ENCODE measurements at places on chromosomes 12 and 14. TPM values are rescaled to one million over a fixed set of nuclear protein-coding genes. Genes with fewer than 3 reads are reported as not detected.

GRCh38 chr14:78705989-78706388, 535.8 kb downstream of the NRXN3 start:
- no peak overlapping the region for H3K4me3 ChIP-seq
- no peaks in the 10 kb centered on the region for H3K36me3 ChIP-seq
- no peaks in the 10 kb centered on the region for H3K4me1 ChIP-seq
- DNase-seq = no peak
- H3K27ac ChIP-seq = no peak overlapping the region
- no peaks in the 10 kb centered on the region for H3K27me3 ChIP-seq

DNA sequence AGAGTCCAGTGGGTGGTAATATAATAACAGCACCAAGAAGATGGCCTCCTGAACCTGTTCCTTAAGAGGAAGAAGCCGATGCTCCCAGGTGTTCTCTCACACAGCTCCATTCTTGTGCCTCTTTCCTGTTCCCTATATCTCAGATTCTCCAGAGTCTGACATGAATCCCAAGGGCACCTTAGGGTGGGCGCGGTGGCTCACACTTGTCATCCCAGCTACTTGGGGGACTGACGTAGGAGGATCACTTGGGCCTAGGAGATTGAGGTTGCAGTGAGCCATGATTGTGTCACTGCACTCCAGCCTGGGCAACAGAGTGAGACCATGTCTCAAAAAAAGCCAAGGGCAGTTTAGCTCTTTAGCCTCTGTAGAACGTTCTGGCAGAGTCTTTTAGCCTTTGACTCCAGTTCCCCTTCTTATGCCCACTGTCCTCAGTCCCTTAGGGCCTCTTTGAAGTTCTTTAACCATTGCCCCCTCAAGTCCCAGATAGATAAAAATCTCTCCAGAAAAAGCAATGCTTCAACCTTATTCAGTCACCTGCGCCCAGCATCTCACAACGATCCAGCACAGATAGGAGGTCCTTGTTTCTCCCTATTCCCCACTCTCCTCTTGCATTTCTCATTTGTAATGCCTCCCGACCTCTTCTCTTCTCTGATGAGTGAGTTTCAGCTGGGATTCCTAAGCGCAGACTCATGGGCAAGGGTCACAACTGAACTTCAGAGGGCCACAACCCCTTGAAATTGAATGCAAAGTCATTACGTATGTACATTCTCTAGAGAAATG, 4.7 kb downstream of the CCDC184 start:
- H3K36me3 ChIP-seq = no peaks in the 10 kb centered on the region
- H3K4me3 ChIP-seq = no peak overlapping the region
- H3K4me1 ChIP-seq = peaks cover 14% of the 10 kb centered on the region
- peaks cover 50% of the 10 kb centered on the region for H3K27me3 ChIP-seq
- DNase-seq = no peak

DNA sequence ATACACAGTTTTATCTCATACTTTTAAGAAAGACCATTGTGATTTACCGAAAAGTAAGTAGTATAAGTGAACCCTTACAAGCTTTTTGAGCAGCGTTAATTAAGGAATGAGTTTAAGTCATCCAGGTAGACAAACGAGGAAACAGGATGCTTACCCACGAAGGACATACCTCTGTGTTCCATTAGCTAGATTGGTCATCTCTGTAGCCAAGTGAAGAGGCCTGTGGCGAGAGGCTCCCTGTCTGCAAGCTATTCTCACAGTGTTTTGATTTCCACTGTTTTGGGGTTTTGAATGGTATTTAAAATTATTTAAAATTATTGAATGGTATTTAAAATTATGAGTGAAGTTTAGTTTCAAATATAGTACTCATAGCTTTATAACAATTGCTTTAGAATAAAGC, 342.1 kb upstream of the RGS6 start:
- no peak overlapping the region for H3K27ac ChIP-seq
- no peak overlapping the region for H3K4me3 ChIP-seq
- DNase-seq = no peak
- no peaks in the 10 kb centered on the region for H3K27me3 ChIP-seq
- peaks cover 49% of the 10 kb centered on the region for H3K4me1 ChIP-seq

DNA sequence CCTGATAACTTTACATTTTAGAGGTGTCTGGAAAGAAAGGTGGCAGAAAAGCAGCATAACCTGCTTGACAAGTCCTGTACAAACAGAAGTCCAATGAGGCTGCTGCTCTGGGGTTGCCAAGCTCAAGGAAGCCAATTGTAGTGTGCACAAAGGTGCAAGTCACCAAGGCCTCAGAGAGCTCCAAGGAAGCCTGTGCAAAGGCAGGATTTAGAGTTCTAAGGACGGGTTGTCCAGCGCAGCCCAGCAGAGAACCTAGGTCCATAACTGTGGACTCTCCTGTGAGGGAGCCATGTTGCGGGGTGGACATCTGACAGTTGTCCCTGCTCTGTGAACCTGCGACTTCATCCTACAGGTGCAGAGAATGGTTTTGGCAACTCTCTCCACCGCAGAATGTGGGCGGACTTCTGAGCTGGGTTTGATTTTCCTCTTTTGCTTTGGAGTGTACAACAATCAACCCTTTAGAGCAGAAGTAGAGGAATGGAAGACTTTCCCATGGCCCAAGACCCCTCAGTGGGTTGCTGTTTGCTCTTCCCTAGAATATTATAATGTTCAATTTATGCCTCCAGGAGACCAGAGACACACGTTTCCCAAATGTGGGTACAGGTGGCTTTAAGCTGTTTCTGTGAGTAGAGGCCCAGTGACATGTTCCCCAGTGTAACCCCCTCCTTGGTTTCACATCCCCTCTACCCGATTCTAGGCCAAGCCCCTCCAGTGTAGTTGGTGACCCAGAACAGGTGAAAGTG, 81.0 kb downstream of the ETV6 start:
- no peak overlapping the region for H3K4me3 ChIP-seq
- no peaks in the 10 kb centered on the region for H3K36me3 ChIP-seq
- no peaks in the 10 kb centered on the region for H3K27me3 ChIP-seq
- H3K4me1 ChIP-seq = peaks cover 68% of the 10 kb centered on the region
- peak overlapping the region; percentile 84 for H3K27ac ChIP-seq

Gene NGB
- 0.53 TPM for polyA plus RNA-seq

Gene TMCC3
- 2.1 TPM for polyA plus RNA-seq

Gene TPPP2
- polyA plus RNA-seq = not detected

DNA sequence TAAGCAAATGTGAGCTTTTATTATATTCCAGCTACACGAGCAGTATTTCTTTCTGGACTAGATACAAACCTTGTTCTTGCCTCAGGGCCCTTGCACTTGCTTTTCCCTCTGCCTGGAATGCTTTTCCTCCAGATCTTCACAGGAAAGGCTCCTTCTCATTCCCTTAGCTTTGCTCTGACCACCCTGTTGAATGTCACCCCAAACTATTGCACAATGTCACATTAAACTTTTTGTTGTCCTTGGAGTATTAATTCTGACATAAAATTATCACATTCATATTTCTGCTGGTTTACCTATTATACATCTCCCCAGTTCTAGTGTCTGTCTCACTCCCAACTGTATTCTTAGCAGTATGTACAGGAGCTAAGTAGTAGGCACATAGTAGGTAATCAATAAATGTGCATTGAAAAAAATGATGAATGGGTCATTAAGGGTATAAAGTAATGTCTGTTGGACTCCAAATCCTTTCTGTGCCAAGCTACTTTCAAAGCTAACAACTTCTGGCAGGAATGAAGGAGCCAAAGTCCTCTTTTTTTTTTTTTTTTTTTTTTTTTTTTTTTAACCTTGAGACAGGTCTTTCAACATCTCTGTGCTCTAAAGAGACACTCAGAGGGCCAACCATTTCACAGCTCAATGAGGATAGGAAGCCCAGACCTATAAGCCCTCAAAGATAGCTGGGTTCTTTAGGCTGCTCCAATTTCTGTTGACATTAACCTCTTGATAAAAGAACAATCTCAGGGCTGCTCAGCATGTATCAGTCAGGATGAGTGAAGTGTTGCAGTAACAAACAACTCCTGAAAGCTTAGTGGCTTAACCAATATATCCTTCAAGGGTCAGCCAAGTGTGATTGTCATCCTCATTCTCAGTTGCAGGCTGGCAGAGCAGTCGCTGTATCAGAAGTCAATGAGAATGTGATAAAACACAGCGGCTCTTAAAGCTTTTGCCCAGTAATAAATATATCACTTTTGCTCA, 424.4 kb upstream of the TBX3 start:
- H3K27ac ChIP-seq = no peak overlapping the region
- H3K27me3 ChIP-seq = no peaks in the 10 kb centered on the region
- DNase-seq = no peak
- no peaks in the 10 kb centered on the region for H3K36me3 ChIP-seq
- peaks cover 5% of the 10 kb centered on the region for H3K4me1 ChIP-seq

GRCh38 chr12:124398578-124399227, 103.8 kb downstream of the RFLNA start:
- H3K4me3 ChIP-seq = no peak overlapping the region
- DNase-seq = peak; percentile 48
- H3K36me3 ChIP-seq = peaks cover 62% of the 10 kb centered on the region
- peak overlapping the region; percentile 90 for H3K27ac ChIP-seq
- peaks cover 81% of the 10 kb centered on the region for H3K4me1 ChIP-seq

DNA sequence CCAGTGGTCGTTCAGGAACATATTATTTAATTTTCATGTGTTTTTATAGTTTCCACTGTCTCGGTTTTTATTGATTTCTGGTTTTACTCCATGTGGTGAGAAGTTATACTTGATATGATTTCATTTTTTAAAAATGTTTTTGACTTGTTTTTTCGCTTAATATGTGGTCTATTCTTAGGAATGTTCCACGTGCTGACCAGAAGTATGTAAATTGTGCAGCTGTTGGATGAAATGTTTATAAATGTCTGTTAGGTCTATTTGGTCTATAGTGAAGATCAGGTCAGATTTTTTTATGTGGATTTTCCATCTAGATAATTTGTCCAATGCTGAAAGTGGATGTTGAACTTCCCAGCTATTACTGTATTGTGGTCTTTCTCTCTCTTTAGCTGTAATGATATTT, 433.8 kb upstream of the MIS18BP1 start:
- H3K4me3 ChIP-seq = no peak overlapping the region
- H3K4me1 ChIP-seq = no peaks in the 10 kb centered on the region
- H3K36me3 ChIP-seq = no peaks in the 10 kb centered on the region
- DNase-seq = no peak
- H3K27ac ChIP-seq = no peak overlapping the region

DNA sequence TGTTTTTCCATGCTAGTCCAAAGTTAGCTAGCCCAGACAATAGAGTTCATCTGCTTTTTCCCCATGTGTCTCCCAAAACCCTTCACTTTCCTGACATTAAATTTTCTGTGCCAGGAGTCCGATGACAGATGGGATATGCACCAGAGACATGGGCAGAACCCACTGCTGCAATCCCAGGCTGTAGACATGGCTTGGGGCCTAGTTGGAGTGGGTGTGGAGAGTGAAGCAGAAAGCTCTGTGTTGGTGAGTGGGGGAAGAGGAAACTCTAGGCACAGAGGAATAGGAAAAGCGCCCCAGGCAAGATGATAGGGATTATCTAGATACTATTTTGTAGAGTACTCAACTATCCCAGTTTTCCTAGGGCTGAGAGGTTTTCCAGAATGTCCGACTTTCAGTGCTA, 4.8 kb upstream of the KRT74 start:
- H3K27me3 ChIP-seq = peaks cover 1% of the 10 kb centered on the region
- no peak overlapping the region for H3K27ac ChIP-seq
- H3K4me1 ChIP-seq = no peaks in the 10 kb centered on the region
- no peaks in the 10 kb centered on the region for H3K36me3 ChIP-seq
- no peak for DNase-seq
- H3K4me3 ChIP-seq = no peak overlapping the region

- H3K4me3 ChIP-seq = no peak overlapping the region
- DNase-seq = no peak
- no peaks in the 10 kb centered on the region for H3K27me3 ChIP-seq
- no peaks in the 10 kb centered on the region for H3K4me1 ChIP-seq
- no peak overlapping the region for H3K27ac ChIP-seq
Measured at GRCh38 chr12:31558521-31558920, 32.4 kb downstream of the DENND5B start.

DNA sequence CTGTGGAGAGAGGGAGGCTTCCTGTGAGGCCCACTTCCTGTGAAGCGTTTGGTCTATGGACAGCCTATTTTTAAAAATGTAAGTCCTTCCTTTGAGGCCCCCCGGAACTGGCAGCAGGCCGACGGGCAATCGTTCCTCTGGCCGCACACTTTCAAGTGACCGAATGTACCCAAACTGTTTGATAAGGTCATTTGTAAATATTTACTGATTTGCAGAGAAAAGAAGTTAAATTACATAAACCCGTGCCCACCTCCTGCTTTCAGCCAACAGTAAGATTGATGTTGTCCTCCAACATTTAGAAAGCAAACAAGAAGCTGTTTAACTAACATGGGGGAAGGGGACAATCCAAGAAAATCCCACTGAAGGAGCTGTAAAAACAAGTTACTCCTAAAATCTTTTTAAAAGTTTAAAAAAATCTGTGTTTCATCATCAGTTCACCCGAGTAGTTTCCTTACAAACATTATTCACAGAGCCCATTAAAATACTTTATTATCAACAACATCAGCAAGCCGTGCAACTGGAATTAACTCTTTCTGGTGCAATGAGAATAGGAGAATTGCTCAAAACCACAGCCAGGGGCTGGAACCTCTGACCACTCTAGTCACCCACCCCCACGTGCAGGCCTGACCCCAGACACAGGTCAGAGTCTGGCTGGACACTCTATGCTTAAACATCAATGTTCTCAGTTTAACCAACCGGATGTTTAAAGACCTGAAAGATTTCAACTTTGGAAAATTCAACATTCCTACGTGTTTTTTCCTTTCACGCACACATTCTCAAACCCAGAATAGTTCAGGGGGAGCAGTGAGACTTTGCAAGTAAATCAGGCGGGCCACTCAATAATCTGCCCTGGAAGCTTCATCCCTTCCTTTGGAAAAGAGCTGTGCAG, 65.3 kb downstream of the FOXN3 start:
- DNase-seq = peak; percentile 84
- H3K27me3 ChIP-seq = no peaks in the 10 kb centered on the region
- peaks cover 24% of the 10 kb centered on the region for H3K36me3 ChIP-seq
- H3K4me1 ChIP-seq = peaks cover 60% of the 10 kb centered on the region
- H3K27ac ChIP-seq = peak overlapping the region; percentile 82

DNA sequence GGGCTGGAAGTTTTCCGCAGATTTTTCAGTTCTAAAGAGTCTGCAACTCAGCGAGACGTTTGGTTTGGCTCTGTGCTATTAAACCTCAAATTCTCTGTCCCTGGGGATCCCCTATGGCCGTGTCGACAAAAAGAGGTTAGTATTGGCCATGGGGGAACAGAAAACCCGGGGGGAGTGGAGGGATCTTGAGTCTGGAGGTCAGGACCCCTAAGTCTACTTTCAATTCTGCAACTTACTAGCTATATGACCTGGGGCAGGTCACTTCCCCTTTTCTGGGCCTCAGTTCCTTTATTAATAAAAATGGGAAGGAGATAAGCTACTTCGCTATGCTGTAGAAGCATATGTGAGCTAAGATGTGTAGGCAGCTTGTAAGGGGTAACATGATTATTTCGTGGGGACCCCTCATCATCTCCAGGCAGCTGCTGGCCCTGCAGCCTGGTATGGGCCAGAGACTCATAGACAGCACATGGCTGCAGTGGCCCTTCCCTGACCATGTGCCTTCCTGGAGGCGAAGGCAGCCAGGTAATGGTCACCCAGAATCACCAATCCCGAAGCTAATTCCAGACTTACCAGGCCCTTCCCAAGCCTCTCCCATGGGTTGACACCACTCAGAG, 8.6 kb downstream of the ASB2 start:
- H3K27ac ChIP-seq = no peak overlapping the region
- no peak overlapping the region for H3K4me3 ChIP-seq
- H3K36me3 ChIP-seq = no peaks in the 10 kb centered on the region
- DNase-seq = no peak

Gene OASL
- 2.1 TPM for polyA plus RNA-seq

Gene USP44
- polyA plus RNA-seq = 0.19 TPM

Gene SLC10A1
- not detected for polyA plus RNA-seq

Gene B4GALNT1
- polyA plus RNA-seq = 0.60 TPM

GRCh38 chr14:99363616-99364290, 91.8 kb upstream of the BCL11B start:
- no peaks in the 10 kb centered on the region for H3K27me3 ChIP-seq
- H3K4me1 ChIP-seq = no peaks in the 10 kb centered on the region
- DNase-seq = no peak
- no peaks in the 10 kb centered on the region for H3K36me3 ChIP-seq
- H3K27ac ChIP-seq = no peak overlapping the region

Gene CLEC14A
- polyA plus RNA-seq = 4.4 TPM
